T-helper 2 cell (primary cell): ENCODE measurements at places on chromosomes 13 and 19.

DNA sequence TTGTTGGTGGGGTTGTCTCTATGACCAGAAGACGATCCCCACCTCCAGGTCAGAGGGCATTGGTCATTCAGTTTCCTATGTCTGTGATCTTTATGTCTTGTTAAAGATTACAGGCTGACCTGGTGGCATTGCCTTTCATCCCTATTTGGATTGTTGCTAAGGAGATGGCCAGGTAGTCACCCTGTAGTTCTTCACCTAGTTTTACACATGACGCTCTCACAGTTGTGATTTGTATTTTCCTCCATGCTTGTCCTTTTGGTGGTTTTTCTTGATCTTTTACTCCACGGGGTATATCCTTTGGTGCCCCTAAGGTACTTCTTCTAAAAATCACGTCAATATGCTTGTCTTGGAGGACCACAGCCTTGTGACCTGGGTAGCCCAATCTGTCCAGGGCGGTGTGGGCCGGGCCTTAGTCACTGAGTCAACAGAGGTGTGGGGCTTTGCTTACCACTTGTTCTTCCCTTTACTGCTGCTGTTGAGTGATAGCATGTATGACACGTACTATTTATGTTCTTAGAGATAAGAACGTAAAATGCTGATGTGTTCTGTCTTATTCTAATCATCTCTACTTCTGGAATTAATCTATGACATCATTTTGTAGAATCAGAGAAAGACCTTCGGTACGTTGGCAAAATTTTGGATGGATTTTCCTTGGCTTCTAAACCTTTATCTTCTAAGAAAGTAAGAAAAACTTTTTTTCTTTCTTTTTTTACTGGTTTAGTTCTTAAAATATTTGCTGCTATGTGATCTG, 20.1 kb downstream of the GPATCH1 start:
- DNase-seq: no peak

- no peak for DNase-seq
These were observed 314.7 kb downstream of the OLFM4 start for GRCh38 chr13:53343361-53343744.

- DNase-seq: no peak
These were observed 1.1 kb upstream of the MED26 start for GRCh38 chr19:16628984-16629691.

DNA sequence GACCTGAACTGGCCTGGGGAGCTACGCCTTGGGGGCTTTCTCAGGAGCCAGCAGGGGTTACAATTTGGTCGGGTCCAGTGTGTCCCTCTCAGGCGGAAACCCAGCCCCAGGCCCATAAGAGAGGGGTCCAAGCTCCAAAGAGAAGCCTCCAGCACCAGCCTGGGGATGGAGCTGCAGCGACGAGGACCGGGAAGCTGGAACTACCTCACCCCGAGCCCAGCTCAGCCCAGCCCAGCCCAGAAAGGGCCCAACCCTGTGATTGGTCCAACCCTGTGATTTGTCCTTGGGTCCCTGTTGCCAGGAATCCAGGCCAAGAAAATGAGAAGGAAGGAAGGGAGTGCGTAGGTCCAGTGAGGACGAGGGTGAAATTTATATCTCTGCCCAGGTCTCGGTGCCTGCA, 24.1 kb downstream of the CLEC4M start:
- DNase-seq: no peak

DNA sequence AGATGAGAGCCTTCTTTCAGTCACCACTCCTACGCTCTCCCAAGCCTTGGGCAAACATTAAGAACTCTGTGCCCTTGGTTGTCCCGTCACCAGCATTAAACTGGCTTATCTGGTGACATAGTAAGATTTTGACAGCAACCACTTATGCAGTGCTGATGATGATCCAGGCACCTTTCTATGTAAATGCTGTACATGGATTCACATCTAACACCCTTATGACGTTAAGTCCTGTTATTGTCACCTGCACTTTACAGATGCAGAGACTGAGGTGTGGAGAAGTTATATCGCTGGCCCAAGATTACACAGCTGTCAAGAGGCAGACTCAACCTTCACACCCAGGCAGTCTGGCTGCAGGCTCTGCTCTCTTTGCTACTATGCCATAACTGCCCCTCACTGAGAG, 25.0 kb downstream of the RASL11A start:
- no peak for DNase-seq
